ENCODE measurements at places on chromosomes 5 and 9.

DNA sequence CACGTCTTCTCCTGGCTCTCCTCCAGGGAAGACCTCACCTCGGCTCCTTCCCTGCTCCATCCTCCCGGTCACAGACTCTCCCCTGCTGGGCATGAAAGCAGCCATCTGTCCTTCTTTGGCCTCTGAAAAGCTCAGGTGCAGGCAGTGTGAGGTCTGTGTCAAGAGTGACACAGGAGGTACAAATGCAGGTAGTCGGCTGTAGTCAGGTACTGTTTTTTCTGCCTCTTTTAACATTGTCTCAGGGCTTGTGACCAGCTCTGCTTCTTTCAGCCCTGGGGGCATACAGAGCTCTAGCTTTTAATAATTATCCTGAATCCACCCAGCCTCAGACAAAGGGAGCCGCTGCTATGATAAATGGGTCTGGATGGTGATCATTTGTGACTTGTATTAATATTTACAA is 46.4 kb downstream of the C5orf15 start:
- no peak for DNase-seq

- DNase-seq = no peak
Measured at GRCh38 chr9:89999176-89999533, 394.3 kb downstream of the GADD45G start.

GRCh38 chr9:126347911-126348760 is 21.5 kb downstream of the MVB12B start:
- DNase-seq = no peak

- DNase-seq = no peak
Measured at GRCh38 chr5:160242145-160242544, 12.8 kb downstream of the FABP6 start.

- DNase-seq = no peak
Measured at GRCh38 chr9:935348-935965, 41.0 kb upstream of the DMRT3 start.

- no peak for DNase-seq
Measured at GRCh38 chr5:167644619-167645018, 646.8 kb upstream of the WWC1 start.

GRCh38 chr5:142324136-142324870 is 518 bp downstream of the SPRY4 start:
- peak; percentile 12 for DNase-seq

- DNase-seq = no peak
Measured at GRCh38 chr5:134527961-134528424, 2.5 kb downstream of the JADE2 start.

GRCh38 chr9:4762886-4763541 is 22.0 kb upstream of the AK3 start:
- DNase-seq = no peak

- DNase-seq = no peak
Measured at GRCh38 chr9:87128844-87129493, 181.7 kb upstream of the GAS1 start.

DNA sequence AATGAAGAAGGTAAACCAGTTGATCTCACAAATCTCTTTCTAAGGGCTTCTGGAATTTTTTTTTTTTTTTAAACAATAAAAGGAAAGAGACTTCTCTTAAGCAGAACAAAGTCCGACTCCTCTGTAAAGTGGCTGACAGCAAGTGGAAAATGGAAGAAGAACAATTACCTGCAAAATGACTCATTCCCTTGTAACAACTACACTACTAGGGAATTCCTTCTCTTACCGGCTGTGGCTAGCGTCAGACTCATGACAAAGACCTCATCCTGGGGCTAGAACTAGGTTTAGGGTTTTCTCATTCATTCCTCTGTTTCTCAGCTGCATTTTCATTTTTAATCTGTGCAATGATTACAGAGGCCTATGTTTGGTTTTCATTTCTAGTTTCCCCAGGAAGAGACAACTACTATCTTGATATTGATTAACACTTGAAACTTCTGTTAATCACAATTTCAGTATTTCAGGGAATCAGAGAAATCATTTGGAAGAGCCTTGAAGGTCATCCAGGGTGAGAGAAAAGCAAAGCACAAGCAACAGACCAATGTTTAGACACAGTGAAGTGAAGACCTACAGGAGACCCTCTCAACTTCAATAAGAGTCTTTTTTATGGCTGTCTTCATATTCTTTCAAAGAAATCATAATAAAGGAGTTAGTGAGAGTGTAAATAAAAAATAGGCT is 437.9 kb downstream of the RAB3C start:
- no peak for DNase-seq

- DNase-seq = no peak
Measured at GRCh38 chr9:110328763-110329162, 8.9 kb downstream of the TXNDC8 start.

GRCh38 chr5:5383461-5383860 is 39.0 kb upstream of the ICE1 start:
- DNase-seq = no peak

DNA sequence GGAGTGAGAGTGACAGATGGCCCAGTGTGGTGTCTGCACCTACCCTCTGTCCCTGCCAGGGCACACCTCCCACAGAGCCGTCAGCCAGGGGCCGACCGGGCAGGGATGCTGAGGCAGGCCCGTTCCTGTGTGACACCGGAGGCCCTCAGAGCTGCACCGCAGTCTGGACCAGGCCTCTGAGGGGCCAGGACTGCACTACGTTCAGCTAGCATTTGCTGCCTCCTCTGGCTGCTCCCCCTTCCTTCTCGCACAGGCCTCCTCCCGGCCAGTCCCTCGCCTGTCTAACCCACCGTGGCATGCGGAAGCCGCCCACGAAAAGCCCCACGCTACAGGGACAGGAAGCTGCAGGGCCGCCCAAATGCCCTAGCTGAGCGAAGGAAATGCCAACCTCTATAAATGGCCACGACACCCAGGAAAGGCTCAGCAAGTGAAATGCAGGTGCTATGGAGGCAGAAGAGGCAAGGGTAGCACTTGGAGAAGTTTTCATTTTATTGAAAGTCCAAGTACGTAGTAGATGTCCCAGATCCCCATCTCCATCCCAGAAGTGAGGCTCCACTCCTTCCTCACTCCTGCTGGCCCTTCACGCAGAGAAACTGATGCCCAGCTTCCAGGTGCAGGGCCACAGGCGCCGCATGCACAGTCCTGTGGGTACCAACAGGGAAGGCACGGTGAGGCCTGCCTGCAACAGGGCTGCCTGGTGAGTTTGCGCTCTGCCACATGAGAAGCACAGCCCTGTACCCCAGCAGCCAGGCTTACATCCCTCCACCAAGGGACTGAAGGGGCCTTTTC is 38.7 kb downstream of the MAPK9 start:
- no peak for DNase-seq

- no peak for DNase-seq
Measured at GRCh38 chr5:83688281-83688680, 32.4 kb downstream of the HAPLN1 start.

DNA sequence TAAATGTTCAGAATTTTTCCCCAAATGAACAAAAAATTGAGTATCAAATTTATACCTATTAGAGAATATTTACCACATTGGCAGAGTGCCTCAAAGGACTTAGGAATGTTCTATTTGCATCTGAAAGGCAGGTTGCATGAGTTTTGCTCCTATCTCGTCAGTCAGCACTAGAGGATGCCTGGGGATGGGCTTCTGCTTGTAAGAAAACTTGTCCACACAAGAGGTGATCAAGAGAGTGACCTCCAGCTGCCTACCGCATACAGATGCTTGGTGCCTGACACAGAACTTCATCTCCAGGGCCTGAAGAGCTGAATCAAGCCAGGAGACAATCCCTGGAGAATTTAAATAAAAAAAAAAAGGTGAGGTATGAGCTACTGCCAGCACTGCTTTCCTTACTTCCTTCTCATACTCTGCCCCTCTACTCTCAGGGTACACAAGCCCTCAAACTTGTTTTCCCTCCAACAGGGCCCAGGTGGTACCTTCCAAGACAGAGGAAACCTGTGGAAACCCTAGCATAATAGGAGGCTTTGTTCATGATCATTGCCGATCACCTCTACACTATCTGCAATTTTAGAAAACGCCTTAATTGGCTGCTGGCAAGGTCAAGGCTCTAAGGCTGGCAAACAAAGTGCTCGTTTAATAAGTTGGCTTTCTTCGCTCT is 166.6 kb downstream of the ELAVL2 start:
- DNase-seq = no peak

- no peak for DNase-seq
Measured at GRCh38 chr9:89929315-89929672, 324.5 kb downstream of the GADD45G start.

DNA sequence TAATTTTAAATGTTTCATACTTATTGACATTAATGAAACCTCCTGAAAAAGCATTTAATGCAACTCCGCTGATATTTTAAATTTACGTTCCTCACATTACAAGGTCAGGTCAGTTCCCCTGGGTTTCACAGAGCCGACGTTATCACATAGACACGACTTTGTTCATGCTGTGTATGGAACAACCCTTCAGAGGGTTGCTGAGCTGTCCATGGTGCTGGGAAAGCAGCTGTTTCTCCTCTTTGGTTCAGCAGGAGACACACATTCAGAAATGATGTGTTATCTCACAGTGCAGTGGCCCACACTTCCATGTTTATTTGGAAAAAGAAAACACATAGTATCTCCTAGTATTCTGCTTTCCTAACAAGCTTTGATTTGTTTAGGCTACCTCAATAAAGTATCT is 53.5 kb downstream of the PPP2R2B start:
- no peak for DNase-seq

DNA sequence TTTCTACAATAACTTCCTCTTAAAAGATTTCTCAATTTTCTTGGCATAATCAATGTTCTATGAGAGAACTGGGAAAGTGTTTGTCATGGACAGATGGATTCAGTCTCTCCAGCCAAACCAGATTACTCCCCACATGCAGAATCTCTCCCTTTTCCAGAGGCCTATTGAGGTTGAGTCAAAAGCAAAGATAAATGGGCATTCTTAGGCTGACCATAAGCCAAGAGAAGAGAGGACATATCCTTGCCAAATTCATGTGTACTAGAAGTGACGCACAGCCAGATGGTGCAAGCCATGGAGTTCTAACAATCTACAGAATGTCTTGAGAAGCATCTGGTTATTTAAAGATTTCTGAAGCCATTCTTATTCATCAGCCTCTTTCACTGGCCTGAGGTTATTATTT is 2115.0 kb downstream of the MAT2B start:
- DNase-seq = no peak

All from activated CD4-positive, CD25-positive, alpha-beta regulatory T cell (primary cell).